ENCODE measurements at places on chromosomes 3 and 15. TPM values are rescaled to one million over a fixed set of nuclear protein-coding genes. Genes with fewer than 3 reads are reported as not detected.

The CHAC1 gene
- not detected for total RNA-seq

The NTRK3 gene
- total RNA-seq: 4.1 TPM

The ITPKA gene
- 28.9 TPM for total RNA-seq

GRCh38 chr3:29186982-29187725, 93.7 kb upstream of the RBMS3 start:
- no peak overlapping the region for H3K4me3 ChIP-seq
- no peak overlapping the region for H3K27ac ChIP-seq
- H3K27me3 ChIP-seq: no peaks in the 10 kb centered on the region
- DNase-seq: no peak
- H3K4me1 ChIP-seq: no peaks in the 10 kb centered on the region
- H3K36me3 ChIP-seq: no peaks in the 10 kb centered on the region

- no peak overlapping the region for H3K27ac ChIP-seq
- H3K4me1 ChIP-seq: no peaks in the 10 kb centered on the region
- H3K4me3 ChIP-seq: no peak overlapping the region
- no peak for DNase-seq
Measured at GRCh38 chr3:148962513-148962912, 28.8 kb upstream of the GYG1 start.

DNA sequence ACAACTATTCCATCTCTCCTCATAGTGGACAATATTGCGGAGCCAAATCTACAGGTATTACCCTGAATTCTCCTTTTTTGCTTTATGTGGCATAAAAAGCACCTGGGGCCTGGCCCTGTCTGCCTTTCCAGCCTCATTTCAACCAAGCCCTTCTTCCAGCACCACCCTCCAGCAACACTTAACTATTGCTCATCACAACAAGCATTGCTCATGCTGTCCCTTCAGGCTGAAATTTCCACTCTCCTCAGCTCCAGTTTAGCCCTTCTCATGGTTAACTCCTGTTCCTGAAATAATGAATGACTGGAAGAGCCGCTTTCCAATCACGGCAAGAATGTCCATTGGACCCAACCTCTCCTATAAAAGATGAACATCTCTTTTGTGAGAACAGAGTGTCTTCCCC, 107.4 kb downstream of the P2RY1 start:
- H3K4me1 ChIP-seq: no peaks in the 10 kb centered on the region
- no peaks in the 10 kb centered on the region for H3K27me3 ChIP-seq
- H3K36me3 ChIP-seq: no peaks in the 10 kb centered on the region
- no peak overlapping the region for H3K27ac ChIP-seq

DNA sequence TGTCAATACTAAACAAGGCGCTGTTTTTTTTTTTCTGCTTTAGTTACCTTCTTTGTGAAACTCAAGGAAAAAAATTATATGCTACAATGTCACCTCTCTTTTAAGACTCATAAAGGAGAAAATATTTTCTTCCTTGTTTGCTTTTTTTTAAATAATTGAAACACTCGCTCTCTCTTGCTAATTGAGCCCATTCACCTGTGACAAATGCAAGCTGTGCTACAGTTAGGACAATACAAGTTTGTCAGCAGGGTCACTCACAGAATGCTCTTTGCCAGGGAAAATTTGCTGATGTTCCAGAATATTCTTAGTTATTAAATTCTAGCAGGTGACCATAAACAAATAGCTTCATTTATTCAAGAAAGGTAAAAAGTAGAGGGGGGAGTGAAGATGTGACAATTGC, 375.9 kb upstream of the DPPA4 start:
- H3K27ac ChIP-seq: no peak overlapping the region
- H3K4me3 ChIP-seq: no peak overlapping the region
- no peaks in the 10 kb centered on the region for H3K27me3 ChIP-seq
- no peaks in the 10 kb centered on the region for H3K36me3 ChIP-seq
- no peaks in the 10 kb centered on the region for H3K4me1 ChIP-seq
- no peak for DNase-seq

DNA sequence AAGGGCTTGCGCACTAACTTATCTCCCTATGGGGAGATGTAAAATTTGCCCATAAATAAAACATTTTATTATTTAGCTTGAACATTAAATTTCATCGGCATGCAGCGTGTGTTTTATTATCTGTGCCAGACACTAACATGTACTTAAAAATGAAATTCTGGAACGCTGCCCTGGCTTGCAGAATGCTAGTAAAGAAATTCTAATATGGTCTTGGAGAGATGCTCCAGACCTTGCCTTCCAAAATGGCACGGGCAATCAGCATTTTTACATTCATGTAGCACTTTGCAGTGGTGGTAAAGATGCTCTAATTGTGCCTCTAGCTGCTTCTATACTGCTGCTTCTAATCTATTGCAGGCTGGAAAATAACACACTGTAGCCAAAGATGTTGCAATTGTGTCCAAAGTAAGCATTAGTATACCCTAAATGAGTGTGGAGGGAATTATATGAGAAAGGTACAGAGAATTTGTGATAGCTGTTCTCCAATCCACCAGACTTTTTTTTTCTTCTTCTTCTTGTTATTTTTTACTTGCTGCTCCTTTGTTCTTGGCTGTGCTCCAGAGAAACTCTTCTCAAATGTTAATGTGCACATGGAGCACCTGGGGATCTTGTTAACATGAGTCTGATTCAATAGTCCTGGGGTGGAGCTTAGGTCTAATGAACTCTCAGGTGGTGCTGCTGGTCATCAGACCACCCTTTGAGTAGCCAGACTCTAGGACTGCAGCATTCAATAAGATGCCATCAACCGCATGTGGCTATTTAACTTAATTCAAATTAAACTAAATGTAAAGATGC, 47.3 kb downstream of the CRABP1 start:
- no peaks in the 10 kb centered on the region for H3K27me3 ChIP-seq
- no peak for DNase-seq
- no peak overlapping the region for H3K4me3 ChIP-seq
- no peaks in the 10 kb centered on the region for H3K36me3 ChIP-seq

DNA sequence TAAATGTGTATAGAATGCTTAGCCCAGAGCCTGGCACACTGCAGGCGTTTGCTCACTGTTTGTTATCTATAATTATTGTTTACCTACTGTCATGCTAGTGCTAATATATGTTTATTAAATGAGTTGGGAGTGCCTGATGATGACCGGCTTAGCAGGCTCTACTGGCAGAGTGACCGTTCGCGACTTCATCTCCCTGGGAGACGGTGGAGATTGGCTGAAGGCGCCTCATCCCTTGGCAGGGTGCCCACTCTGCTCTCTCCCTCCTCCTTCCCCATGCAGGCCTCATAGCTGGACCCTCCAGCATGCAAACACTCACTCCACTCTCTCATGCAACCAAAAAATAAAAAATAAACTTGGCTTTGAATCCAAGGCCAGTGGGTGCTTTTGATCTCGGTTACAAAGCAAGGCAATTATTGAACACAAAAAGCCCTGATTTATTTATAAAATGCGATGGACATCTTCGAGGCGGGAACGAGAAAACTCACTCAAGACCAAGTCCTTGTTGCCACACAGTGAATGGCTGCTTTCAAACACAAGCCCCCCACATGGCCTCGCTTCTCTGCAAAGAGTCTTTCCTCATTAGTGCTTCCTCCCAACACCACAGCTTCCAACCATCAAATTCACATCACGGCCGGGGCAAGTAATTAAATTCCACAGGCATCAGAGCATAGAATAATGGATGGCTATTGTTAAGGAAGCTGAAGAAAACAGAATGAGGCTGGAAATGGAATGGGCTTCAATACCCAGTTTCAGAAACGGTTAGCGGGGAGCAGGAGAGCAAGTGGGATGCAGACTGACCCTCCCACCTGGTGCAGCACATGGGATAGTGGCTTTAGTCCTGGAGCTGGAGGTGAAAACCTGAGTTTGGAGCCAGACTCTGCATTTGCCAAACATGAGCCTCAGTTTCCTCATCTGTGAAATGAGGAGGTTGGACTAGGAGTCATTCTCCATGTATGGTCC, 135.7 kb upstream of the RAD18 start:
- no peaks in the 10 kb centered on the region for H3K36me3 ChIP-seq
- H3K27me3 ChIP-seq: no peaks in the 10 kb centered on the region
- H3K4me1 ChIP-seq: no peaks in the 10 kb centered on the region
- H3K27ac ChIP-seq: no peak overlapping the region
- no peak for DNase-seq
- no peak overlapping the region for H3K4me3 ChIP-seq

GRCh38 chr3:104132566-104133403, 1233.9 kb upstream of the ALCAM start:
- no peaks in the 10 kb centered on the region for H3K27me3 ChIP-seq
- DNase-seq: no peak
- no peaks in the 10 kb centered on the region for H3K36me3 ChIP-seq
- H3K4me3 ChIP-seq: no peak overlapping the region

- H3K27me3 ChIP-seq: no peaks in the 10 kb centered on the region
- no peak overlapping the region for H3K4me3 ChIP-seq
- no peak for DNase-seq
- H3K4me1 ChIP-seq: no peaks in the 10 kb centered on the region
Measured at GRCh38 chr15:47206358-47206978, 510.8 kb upstream of the SEMA6D start.

DNA sequence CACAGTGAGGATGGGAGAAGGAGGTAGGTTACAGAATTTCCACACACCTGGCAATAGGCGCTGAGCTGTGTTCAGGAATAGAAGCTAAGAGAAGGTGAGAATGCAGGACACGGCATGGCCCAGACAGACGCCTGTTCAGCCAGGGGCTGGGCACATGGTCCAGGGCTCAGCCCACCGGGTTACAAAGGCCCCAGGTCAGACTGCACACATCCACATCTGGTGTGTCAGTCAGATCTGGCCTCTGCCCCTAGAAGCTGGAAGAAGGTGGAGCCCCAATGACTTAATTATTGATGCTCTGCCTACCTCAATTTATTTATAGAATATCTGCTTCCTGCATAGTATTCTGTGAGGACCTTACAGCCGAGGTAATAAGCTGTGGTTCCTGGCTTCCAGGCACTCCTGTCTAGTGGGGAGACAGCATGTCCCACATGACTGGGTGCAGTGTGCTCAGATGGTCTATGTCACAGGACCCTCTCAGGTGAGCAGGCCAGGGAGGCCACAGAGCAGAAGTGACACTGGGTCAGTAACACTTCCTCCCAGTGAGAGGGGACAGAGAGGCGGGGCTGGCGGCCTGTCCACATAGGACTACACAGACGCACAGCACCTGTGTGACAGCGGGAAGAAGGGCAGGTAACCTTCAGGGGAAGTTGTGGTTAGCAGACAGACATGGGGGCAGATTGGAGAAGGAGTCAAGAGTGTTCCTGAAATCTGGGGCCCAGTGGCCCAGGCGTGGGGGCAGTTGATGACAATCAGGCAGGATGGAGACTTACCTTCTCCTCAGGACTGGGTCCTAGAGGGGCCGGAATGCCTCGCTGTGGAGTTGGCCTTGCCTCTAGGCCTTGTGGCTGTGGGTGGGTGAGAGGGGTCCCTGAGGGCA, 38.6 kb upstream of the PLXNA1 start:
- no peaks in the 10 kb centered on the region for H3K36me3 ChIP-seq
- H3K4me1 ChIP-seq: peaks cover under 1% of the 10 kb centered on the region
- H3K27me3 ChIP-seq: no peaks in the 10 kb centered on the region
- H3K27ac ChIP-seq: no peak overlapping the region
